ENCODE measurements at places on chromosomes 2 and 18. TPM values are rescaled to one million over a fixed set of nuclear protein-coding genes. Genes with fewer than 3 reads are reported as not detected.

SCG2 gene
- not detected for total RNA-seq

LHCGR gene
- total RNA-seq: not detected

TMEM37 gene
- total RNA-seq: 2.4 TPM

RFTN2 gene
- total RNA-seq: 6.5 TPM

GULP1 gene
- total RNA-seq: 27.7 TPM

KRTCAP3 gene
- total RNA-seq: 0.57 TPM

CNDP1 gene
- total RNA-seq: not detected

TTN gene
- 3.2 TPM for total RNA-seq

CCDC141 gene
- 0.13 TPM for total RNA-seq

B4GALT6 gene
- 23.7 TPM for total RNA-seq

DSG1 gene
- not detected for total RNA-seq

PARD6G gene
- 1.6 TPM for total RNA-seq

VIT gene
- 2.2 TPM for total RNA-seq

GNLY gene
- total RNA-seq: not detected

GATA6 gene
- total RNA-seq: 23.8 TPM

BOK gene
- total RNA-seq: 35.9 TPM

LRRC30 gene
- not detected for total RNA-seq

KCNG2 gene
- not detected for total RNA-seq

TCF23 gene
- total RNA-seq: not detected

CD8B gene
- not detected for total RNA-seq

MAP3K19 gene
- not detected for total RNA-seq

HNMT gene
- 15.7 TPM for total RNA-seq

ALPG gene
- not detected for total RNA-seq

LIPG gene
- total RNA-seq: 78.5 TPM

UGT1A10 gene
- not detected for total RNA-seq

MGAT4A gene
- 83.0 TPM for total RNA-seq

DOCK10 gene
- 38.7 TPM for total RNA-seq

Data from thoracic aorta endothelial cell (primary cell).